Suprapubic skin (tissue), 4 donors: ENCODE measurements at places on chromosomes 16 and 17.

- no peak for DNase-seq
These were observed 40.8 kb downstream of the YPEL2 start for GRCh38 chr17:59372138-59372751.

DNA sequence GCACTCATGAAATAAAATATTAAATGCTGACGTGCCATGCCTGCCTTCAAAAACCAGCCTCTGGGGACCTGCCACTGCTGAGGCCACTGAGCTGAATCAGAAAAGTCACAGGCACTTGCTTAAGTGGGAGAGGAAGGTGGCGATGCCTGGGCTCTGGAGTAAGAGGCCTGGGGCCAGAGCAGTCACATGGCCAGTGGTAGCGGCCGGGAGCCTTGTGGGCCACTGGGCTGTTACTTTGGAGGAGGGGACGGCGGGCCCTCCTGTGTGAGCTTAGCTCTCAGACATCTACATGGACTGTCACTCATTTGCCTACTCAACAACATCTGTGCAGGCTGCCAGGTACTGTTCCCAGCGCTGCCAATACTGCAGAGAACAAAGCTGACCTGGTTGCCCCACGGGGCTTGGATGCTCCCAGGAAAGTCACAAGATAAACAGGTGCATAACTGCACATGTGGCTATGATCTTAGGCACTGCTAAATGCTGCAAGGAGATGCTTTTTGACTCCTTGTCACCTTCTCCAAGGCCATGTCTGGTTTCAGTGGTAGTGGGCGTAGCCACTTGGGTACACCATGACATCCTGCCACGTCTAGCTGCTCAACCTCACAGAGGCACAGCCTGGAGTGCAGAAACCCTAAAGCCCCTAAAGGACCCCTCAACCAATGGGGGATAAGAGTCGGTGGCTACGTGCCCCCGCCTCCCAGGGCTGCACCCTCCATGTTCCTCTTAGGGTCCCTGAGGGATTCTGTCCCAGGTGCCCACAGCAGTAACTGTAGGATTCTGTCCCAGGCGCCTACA lies 11.6 kb downstream of the COTL1 start:
- DNase-seq, result no peak

DNA sequence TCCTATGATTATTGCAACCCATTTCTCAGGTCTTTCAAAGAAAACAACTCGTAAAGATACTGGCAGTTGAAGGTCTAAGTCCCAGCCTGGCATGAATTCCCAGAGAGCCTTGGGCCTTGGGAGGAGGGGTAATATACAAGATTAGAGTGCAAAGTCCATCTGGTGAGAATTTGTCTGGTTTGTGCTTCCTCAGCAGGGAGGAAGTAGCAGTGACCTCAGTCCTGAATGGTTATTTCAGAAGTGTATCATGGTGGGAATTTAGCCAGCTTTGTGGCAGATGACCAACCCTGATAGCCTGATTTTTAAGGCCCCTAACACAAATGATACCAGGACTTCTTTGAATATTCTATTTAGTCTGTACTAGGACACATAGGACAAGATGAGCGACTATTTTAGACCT lies 151.2 kb upstream of the TBX2 start:
- DNase-seq, result no peak

- DNase-seq, result no peak
These were observed 2.3 kb downstream of the SHISA9 start for GRCh38 chr16:12903407-12904328.

DNA sequence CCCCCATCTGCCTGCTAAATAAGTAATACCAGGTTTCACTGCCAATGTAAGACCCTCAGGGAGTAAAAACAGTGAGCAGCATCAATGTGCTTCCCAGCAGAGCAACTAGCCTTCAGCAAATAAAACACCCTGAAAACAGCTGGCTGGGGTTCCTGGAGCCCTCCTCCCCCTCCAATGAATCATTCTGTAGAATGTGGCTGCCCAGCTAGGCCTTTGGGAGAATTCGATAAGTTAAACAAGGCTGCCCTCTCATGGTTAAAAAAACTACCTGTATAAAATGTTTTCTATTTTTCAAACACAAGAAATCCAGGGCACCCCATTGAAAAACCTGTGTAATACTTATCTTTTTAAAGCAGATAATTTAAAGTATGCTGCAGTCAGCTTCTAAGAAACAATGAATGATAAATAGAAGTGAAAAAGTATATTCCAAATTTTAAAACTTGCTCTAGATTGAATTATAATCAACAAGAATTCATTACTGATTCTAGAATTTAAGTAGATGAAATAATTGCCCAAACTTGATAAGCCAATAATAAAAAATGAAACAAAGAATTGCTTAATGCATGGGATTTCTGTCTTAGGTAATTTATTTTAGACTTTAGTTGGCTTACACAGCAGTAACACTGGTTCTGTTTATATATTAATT lies 9.4 kb upstream of the TOM1L1 start:
- DNase-seq, result no peak

- DNase-seq, result peak; percentile 73
These were observed 418.7 kb upstream of the DYNLRB2 start for GRCh38 chr16:80122115-80122514.

GRCh38 chr17:5331506-5331905 lies 49.4 kb downstream of the RABEP1 start:
- no peak for DNase-seq

DNA sequence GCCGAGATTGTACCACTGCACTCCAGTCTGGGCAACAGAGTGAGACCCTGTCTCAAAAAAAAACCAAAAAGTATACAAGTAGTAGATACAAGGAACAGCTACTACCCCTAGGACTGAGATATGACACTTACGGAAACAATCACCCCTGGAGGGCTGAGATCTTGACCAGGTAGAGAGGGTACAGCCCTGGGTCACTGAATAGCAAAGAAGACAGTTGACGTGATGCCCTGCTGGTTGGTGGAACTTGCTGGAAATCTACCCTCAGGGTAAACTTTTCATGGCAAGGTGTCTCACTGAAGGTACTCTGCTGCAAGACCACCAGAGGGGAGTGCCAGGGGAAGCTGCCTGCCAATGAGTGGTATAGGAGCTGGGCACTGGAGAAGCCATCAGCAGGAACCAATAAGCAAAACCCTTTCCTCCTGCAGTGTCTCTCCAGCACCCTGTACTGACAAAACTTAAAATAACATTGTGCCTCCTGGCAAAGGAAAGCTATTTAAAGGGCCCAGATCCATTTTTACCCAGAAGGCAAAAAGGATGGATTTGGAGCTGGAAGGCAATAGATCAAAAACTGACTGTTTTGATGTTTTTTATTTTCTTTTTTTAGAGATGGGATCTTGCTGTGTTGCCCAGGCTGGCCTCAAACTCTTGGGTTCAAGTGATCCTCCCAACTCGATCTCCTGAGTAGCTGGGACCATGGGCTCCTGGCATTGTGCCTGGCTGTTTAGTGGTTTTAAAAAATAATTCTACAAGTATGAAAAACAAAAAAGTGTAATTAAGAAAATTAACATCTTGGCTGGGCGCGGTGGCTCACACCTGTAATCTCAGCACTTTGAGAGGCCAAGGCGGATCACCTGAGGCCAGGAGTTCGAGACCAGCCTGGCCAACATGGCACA lies 11.3 kb upstream of the PDXDC1 start:
- DNase-seq, result peak; percentile 76

DNA sequence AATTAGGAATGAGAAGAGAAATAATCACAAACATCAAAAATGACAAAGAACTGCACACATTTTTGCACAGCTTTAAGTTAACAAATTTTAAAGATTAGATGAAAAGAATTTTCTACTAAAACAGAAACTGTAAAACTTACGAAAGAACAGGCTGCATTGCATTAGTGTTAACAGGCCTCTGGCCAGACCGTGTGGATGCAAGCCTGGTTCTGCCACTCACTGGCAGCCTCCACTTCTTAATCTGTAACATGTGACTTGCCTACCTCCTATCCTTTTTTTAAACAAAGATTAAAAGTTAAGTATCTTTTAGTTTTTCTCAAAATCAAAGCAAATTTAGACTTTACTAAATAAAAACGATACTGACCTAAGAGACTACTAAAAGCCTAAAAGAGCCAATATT lies 37.5 kb downstream of the CREBBP start:
- no peak for DNase-seq

DNA sequence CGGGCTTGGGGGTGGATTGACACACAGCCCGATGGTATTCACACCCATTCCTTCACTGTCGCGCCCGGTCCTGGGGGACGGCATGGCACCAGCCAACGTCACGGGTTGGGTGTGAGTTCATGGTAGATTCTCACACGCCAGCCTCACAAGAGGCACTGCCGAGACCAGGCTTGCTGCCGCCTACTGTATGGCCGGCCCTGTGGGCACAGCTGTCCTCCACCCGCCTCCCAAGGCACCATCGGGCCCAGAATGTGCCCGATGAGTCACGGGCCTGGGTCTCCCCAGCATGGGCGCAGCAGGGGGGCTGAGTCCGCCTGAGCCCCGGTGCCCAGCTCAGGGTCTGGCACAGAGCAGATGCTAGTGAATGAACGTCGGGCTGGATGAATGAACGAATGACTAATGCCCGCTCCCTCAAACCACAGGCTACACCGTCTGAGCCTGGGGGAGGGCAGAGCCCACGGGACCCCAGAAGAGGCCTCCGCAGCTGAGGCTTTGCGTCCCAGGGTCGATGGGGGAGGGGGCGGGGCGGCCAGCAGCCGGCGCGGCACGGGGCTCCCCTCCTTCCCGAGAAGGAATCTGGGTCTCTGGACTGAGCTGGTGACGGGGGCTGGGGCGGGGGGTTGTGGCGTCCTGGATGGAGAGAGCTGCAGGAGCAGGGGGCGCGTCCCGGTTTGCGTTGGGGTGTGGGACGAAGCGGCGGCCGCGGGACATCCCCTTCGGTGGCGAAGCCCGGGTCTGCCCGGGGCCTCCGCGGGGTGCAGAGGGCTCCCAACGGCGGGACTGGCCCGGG lies 829 bp downstream of the PITPNM3 start:
- no peak for DNase-seq

GRCh38 chr16:17377360-17378324 lies 93.1 kb downstream of the XYLT1 start:
- no peak for DNase-seq

- DNase-seq, result no peak
These were observed 88.0 kb downstream of the LITAF start for GRCh38 chr16:11498683-11499082.

DNA sequence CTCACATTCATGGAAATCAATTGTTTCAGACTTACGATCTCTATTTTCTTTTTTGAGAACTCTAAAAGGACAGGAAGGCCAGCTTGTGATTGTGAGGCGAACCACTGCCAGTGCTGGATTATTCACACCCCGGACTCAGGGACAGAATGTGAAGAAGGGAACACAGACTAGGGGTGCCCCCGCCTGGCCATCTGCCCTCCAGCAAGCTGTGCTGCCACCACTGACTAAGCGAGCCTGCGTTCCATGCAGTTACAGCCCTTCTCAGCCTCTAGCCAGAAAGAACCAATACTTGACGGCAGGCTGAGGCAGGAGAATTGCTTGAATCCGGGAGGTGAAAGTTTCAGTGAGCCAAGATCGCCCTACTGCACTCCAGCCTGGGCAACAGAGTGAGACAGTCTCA lies 2.8 kb downstream of the HAGH start:
- peak; percentile 69 for DNase-seq
